Omental fat pad (tissue), 4 donors: ENCODE measurements at places on chromosomes 3 and 15.
A peak's percentile ranks its signal among the peaks of the same experiment; 100 is the strongest.

DNA sequence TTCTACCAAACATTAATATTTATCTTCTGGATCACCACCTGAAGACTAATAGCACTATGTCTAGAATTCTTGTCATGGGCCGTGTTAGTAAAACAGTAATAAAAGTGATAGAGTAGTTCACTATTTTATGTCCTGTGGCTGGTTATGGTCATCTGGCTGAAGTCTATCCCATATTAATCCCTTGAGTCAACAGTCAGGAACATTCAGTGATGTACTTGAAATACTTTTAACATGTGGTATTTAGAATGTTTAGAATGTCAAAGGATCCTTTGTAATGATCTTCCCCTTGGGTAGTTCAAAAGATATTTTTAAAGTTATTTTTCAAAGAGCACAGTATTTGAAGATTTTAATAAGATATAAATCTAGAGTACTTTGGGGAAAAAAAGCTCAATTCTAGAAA is 117.0 kb downstream of the MBNL1 start:
- DNase-seq, result no peak

- DNase-seq, result no peak
Observed at GRCh38 chr3:97895216-97895615, 73.4 kb downstream of the CRYBG3 start.

DNA sequence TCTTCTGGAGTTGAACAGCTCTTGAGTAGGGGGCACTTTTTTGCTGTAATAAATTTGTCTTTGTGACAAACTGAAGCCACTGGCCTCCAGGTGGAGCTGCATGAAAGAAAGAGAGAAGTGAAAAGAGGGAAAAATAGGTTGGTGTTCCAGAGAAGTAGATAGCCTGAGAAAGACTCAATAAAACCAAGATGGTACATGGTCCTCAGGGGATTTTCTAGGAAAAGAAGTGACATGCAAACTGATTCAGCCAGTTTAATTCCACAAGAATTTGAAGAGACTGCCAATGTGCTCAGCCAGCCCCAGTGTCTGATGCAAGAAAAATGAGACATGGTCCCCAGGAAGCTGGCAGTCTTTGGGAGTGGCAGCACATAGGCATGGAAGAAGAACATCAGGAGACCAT is 152.7 kb downstream of the CD47 start:
- no peak for DNase-seq

GRCh38 chr15:89501646-89502045 is 5.3 kb upstream of the RHCG start:
- DNase-seq, result no peak

- DNase-seq, result no peak
Observed at GRCh38 chr15:79349525-79349924, 38.6 kb downstream of the TMED3 start.

DNA sequence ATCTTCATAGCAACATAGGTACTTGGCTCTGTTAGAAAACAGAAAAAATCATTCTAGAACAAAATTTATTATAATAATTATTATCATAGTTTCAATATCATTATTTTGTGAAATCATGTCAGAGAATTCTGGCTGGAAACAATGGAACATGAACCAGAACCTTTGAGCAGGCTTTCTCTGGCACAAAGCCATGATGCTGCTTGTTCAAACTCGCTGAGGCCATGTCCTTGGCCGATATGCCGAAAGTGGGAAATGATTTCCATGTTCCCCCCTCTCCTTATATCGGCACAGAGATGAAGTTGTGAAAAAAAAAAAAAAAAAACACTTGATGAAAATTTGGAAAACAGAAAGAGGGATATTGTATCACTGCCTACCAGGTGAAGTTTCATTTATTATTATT is 49.0 kb upstream of the MRPL3 start:
- no peak for DNase-seq

GRCh38 chr15:95032156-95032555 is 800.8 kb downstream of the MCTP2 start:
- DNase-seq, result no peak

DNA sequence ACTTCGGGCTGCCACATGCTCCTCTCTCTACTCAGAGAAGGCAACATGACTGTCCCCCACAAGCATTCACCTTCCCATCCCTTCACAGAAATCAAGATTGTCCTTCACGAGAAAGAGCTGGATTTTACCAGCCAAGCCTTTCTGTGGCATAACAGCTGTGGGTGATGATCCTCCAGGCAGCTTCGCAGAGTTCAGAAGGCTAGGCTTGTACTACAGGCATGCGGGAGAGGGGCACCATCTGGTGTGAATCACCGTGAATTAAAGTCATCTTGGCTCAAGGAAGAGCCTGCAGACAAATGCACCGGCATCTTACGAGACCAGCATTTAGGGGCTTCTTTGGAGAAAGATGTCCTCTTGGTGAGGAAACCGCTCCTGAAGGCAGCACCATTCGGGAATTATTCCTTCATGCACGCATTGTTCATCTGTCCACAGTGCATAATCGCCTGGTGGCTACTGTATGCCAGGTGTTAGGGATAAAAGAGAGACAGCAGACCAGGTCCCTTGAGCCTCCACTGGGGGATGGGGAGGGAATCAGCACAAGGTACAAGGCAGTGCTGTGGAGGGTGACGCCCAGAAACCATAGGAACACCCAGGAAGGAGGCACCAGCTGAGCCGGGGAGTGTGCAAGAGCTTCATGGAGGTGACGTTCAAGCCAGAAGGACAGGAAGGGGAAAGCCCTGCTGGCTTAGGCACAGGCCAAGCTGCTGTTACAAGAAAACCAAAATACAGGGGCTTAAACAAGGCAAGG is 108.6 kb downstream of the TMEM266 start:
- no peak for DNase-seq

DNA sequence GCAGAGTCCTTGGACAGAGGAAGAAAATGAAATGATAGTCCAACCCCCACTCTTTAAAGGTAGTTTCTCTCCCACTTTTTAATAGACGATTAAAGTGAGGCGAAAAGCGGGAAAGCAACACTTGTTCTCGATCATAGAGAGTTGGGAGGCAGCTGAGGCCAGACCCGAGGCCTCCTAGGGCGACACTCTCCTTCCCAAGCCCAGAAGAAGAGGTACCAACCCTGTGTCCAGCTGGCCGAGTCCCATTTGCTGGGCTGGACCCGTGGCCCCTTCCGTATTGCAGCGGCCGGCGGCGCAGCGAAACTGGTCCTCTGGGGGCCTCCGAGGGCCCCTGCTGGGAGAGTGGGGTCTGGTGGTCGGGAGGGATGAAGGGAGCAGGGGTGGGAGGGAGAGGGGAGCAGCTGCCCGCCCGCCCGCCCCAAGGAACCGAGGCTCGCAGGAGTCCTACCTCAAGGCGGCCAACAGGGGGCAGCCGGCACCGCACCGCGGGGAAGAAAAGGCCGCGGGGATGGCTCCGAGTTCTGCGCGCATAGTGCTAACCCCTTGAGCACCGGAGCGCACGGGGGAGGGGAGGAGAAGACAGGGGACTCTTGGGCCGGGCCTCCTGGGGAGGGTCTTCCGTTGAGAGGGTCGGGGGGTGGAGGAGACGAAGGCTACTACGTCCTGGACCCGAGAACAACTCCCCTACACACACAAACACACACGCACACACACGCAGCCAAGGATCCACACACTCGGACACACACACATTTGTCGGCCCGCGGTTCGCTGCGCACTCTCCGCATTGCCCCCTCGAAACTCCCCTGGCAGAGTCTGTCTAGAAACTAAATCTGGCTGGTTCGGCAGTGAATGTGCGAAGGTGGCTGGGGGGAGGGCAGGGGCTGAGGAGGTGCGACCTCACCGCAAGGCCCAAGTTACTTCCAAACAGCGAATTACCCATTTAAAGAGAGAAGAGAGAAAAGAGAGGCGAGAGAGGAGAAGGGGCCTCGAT is 2.0 kb downstream of the WNT5A start:
- no peak for DNase-seq

DNA sequence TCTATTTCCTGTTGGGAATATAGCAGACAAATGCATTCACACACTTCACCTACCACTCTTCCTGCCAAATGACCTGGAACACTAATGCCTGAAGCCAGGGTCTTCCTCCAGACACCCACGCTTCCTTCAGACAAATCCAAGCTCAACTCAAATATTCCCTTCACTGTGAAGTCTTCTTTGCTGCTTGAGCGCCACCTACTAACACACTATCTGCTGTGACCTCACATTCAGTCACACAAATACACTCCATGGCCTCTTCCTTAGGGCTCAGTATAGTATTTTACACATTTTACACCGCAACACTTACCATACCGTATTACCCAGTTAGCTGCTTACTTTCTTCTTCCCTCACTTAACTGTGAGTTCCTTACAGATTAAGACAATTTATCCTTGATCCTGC is 149.4 kb downstream of the SHOX2 start:
- DNase-seq, result no peak

DNA sequence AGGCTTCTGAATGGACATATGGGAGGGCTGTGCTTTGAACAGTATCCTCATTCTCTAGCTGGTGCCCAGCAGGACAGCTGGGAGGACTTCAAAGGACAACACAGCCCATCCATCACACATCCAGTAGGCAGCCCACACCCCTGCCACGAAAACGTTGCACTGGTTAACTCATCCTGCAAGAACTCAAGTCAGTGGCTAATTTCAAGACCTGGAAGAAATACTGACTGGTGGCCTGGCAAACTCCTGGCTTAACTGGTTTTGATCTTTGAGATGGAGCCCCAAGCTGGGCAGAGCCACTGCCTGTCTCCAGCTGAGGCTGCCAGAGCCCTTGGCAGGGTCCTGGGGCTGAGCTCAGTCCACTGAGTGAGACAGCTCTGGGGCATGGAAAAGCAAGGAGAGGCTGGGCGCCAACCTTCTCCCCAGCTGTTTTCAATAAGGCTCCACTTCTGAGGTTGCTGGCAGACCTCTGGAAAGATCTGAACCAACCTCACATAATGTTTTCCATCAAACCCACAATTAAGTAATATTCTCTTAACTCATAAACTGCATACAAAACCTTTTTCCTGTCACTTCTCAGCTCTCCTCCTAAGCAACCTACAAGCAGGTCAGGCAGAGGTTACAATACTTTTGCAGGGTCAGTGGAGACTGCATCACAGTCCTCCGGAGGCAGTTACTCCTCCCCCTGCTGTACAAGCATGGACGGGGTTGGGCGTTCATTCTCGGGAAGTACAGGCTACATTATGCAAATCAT is 110.3 kb downstream of the MYLK start:
- DNase-seq, result no peak

DNA sequence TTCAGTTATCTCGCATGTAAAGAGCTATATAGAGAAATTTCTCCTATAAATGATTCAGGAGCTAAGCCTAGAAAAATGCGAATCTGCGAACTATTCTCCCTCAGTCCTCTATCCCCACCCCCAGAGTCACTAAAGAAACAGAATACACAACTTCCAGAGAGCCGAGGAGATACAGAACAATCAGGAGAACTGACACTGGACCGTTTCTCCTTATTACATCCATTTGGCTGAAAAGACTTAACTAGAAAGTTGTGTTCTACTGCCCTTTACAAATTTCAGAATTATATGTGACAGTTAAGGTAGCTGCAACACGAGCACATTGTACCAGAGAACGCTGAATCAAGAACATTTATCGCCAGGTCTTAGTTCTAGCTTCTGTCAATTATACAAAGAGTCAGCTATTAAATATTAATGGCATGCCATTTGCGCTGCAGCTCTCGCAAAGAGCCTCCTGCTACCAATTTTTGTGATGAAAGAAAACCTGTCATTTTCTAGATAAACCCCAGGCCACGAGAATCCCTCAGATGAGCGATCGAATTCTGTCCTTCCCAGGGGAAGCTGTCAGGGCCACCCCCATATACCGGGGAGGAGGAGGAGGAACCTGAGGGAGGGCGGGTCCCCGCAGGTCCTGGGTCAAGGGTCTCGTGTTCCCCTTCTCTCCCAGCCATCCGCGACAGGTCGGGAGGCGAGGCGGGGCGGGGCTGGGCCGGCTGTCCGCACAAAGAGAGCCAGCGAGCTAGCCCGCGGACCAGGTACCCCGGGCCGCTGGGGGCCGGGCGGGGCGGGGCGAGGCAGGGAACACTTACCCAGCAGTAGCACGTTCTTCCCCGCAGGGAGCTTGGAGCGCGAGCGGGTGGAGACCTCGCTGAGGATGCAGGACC is 878 bp downstream of the DYNC1LI1 start:
- DNase-seq, result no peak

DNA sequence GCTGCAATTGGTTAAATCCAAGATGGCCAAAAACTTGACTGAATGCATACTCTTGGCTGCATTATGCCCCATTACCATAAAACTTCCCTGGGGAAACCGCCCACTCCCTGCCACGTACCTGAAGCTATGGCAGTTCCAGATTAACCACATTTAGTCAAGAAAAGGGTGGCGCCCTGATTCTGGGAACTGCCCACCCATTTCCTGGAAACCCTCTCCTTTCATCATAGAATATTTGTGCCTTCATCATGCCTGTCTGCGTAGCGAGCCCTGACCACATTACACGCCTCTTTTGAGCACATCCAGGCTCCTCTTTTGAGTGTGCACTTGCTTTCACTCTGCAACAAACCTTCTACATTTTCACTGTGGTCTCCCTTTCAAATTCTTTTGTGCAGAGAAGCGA is 5.2 kb downstream of the LINS1 start:
- DNase-seq, result peak; percentile 31

GRCh38 chr3:172272698-172273097 is 175.6 kb downstream of the GHSR start:
- DNase-seq, result no peak

GRCh38 chr15:67840749-67841512 is 1.1 kb upstream of the RNU6-1 start:
- DNase-seq, result no peak

DNA sequence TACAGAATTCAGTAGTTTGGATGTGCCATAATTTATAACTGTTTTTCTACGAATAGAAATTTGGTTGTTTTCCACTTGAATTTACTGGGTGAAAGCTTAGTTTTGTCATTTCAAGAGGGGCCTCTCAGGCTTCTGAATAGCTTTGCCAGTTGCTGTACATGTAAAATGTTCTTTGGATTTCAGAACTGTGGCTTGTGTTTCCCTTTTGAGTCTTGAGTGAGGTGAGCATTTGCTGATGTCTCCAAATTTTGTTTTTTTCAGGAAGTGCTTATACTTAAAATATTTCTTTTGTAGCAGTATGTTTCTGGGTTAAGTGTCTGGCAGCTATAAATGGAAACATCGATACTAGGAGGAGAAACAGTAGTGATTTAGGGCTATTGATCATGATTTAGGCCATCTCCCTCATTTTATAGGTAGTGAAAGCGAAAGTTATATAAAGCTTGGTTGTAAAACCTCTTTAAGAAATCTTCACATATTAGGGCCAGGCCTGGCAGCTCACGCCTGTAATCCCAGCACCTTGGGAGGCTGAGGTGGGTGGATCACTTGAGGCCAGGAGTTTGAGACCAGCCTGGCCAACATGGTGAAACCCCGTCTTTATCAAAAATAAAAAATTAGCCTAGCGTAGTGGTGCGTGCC is 9.2 kb upstream of the TRAK1 start:
- DNase-seq, result no peak

- no peak for DNase-seq
Observed at GRCh38 chr15:69070396-69070795, 55.9 kb downstream of the NOX5 start.

DNA sequence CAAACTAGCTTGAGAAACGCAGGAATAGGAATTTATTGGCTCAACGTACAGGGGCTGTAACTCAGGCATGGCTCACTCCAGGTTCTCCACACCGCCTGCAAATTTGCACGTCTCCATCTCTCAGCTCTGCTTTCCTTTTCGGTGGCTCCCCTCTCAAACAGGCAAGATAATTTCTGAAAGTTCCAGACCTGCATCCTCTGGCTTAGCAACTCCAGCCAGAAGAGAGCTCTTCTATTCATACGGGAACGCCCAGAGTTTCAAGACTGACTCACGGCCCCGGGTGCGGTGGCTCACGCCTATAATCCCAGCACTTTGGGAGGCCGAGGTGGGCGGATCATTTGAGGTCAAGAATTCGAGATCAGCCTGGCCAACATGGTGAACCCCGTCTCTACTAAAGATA is 139.7 kb upstream of the BNIP2 start:
- no peak for DNase-seq

GRCh38 chr3:184277366-184277765 is 1.5 kb downstream of the ECE2 start:
- no peak for DNase-seq
